Stimulated activated CD4-positive, alpha-beta T cell treated with anti-CD3 and anti-CD28 coated beads, Interleukin-1b, Interleukin-23, amount 100 ng/mL, for 1 hour (primary cell): ENCODE measurements at places on chromosomes 3 and 15.

DNA sequence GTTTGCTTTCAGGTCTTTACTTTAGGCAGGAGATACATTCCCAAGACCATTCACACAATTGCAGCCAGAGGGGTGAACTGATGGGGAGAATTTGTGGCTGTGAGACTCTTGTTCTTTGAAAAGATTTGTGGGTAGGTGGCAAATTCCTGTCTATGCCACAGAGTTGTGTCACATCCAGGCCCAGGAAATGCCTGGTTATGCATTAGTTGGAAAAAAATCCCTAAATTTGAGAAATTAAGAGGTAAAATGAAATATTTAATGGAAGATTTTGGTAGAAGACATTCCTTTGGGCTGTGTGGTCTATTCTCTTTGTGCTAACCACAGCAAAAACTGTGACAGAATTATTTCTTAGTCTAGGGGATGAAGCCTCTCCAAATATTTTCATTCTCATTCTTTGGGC, 28.8 kb downstream of the SAMMSON start:
- no peak for DNase-seq

GRCh38 chr3:184261854-184262763, 756 bp upstream of the CAMK2N2 start:
- no peak for DNase-seq

DNA sequence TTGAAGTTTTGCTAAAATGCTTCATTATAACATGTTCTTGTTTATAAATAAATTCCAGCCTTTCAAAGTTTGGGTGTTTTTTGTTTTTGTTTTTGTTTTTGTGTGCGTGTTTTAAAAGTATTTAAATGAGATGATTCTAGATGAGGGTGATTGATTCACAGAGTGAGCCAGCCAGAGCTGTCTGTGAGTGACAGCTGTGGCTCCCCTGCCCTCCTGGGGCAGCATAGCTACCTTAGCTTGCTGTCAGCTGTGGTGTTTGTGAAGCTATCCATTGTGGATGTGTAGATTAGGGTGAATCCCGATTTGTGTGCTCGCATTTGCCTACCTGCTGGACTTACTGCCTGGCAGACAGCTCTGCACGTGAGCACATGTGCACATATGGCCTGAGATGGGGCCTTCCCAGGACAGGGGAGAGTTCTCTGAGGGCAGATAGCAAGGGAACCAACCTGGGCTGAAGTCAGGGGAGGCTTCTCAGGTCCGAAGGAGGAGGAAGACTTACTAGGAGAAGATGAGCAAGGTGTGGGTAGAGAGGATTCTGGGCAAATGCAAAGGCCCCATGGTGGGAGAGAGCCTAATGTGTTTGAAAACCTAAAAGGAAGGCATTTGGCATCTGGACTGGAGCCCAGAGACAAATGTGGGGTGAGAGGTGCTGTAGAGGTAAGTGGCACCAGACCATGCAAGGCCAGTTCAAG, 124.2 kb downstream of the EEFSEC start:
- no peak for DNase-seq

DNA sequence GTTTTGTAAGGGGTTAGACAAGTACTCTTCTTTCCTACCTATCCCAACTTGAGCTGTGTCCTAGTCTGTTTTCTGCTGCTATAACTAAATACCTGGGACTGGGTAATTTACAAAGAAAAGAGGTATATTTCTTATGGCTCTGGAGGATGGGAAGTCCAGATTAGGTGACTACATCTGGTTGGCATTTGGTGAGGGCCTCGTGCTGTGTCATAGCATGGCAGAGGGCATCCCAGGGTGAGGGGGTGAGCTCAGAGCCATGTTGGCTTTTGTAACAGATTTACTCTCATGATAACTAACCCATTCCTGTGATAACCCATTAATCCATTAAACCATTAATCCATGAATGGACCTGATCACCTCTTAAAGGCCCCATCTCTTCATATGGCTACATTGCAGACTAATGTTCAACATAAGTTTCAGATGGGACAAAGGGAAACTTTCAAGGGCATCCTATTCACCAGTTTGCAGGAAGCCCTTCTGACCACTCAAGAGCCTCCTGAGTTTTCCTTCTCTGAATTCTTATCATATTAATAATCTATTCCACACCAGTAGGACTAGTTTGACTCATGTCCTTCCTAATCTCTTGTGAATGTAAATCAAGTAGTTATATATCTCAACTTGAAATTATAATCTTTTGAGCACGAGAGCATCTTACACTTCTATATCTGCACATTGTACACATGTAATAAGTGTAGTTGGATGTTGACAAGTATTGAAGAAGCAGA, 185.7 kb upstream of the ZPLD1 start:
- no peak for DNase-seq

- no peak for DNase-seq
Observed at GRCh38 chr15:92643849-92644815, 11.4 kb downstream of the FAM174B start.

GRCh38 chr3:46110701-46111493, 83.6 kb upstream of the XCR1 start:
- no peak for DNase-seq

DNA sequence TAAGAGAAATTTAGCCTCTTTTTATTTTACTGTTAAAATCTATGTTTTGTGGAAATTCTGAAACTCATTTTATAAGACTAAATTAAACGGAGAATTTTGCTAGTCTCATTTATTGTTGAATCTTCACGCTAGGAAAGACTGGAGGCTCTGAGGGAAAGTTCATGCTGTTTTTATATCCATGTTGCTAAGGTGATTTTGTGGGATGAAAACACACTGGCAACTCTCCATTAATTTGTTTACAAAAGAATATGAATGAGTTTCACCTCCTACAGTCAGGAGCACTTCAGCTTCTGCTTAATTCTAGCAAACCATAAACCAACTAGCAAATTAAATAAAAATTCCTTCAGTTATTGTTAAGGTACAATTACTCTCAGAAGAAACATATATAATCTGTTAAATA, 195.4 kb downstream of the RAP2B start:
- DNase-seq, result no peak

GRCh38 chr15:91302588-91303439, 202.8 kb downstream of the SV2B start:
- DNase-seq, result no peak

- DNase-seq, result no peak
Observed at GRCh38 chr15:98422130-98422478, 226.2 kb upstream of the IGF1R start.

GRCh38 chr15:87145696-87146095, 1066.0 kb downstream of the AGBL1 start:
- DNase-seq, result no peak

DNA sequence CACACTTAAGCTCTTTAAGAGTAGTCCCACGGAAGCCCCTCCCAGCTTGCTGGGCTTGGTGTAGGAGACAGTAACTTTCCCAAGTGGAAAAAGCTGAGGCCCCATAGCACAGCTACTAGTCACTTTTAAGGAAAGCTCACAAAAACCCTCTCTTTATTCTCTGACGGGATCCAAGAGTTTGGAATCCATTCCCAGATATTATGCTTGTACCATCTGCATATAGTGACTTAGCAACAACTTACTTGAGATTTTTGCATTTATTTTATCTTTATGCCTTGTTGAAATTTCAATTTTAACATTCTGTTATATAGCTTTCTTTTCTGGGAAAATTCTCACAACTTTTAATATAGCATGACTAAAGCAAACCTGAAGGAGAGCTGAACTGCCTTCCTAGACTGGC, 19.5 kb downstream of the GPR15 start:
- DNase-seq, result no peak

GRCh38 chr3:153595186-153595815, 433.3 kb downstream of the RAP2B start:
- no peak for DNase-seq

DNA sequence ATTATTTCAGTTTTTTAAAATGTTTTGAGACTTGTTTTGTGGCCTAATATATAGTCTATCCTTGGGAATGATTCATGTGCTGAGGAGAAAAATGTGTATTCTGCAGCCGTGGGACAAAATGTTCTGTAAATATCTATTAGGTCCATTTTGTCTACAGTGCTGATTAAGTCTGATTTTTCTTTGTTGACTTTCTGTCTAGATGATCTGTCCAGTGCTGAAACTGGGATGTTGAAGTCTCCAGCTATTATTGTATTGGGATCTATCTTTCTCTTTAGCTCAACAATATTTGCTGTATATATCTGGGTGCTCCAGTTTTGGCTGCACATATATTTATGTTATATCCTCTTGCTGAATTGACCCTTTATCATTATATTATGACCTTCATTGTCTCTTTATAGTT, 85.2 kb downstream of the UBE2E2 start:
- no peak for DNase-seq

DNA sequence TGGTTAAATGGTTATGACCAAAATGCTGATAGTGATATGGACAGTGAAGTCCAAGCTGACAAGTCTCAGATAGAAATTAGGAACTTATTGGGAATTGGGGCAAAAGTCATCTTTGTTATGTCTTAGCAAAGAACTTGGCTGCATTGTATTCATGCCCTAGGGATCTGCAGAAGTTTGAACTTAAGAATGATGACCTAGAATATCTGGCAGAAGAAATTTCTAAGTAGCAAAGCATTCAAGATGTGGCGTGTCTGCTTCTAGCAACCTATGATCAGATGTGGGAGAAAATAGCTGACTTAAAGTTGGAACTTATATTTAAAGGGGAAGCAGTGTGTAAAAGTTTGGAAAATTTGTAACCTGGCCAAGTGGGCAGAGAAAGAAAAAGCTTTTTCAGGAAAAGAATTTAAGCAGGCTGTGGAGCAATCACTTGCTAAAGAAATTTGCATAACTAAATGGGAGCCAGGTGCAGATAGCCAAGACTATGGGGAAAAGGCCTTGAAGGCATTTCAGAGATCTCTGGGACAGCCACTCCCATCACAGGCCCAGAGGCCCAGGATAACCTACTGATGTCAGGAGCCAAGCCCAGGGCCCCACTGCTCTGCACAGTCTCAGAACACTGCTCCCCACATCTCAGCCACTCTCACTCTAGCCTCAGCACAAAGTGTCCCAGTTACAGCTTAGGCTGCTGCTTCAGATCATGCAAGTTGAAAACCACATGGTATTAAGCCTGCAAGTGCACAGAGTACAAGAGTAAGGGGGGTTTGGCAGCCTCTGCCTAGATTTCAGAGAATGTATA, 147.8 kb upstream of the TGFBR2 start:
- no peak for DNase-seq

DNA sequence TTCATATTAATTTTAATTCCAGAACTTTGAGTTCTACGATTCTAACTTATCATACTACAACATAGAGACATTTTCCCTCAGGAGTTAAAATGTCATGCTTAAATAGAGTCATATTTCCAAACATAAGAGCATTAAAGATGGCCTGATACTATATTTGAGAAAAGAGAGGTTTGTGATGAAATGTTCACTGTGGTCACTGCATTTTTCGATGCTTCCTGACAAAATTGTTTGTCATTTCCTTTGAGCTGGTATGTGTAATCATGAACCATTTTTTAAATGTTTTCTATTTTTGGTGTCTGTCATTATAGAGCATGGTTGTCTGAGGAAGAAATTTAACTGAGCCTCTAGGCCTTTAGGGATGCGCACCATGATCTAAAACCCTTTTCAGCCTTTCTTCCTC, 721.4 kb upstream of the NR2F2 start:
- no peak for DNase-seq

GRCh38 chr3:14234251-14235002, 55.8 kb downstream of the LSM3 start:
- no peak for DNase-seq

GRCh38 chr3:11371747-11372146, 99.5 kb downstream of the ATG7 start:
- DNase-seq, result no peak

DNA sequence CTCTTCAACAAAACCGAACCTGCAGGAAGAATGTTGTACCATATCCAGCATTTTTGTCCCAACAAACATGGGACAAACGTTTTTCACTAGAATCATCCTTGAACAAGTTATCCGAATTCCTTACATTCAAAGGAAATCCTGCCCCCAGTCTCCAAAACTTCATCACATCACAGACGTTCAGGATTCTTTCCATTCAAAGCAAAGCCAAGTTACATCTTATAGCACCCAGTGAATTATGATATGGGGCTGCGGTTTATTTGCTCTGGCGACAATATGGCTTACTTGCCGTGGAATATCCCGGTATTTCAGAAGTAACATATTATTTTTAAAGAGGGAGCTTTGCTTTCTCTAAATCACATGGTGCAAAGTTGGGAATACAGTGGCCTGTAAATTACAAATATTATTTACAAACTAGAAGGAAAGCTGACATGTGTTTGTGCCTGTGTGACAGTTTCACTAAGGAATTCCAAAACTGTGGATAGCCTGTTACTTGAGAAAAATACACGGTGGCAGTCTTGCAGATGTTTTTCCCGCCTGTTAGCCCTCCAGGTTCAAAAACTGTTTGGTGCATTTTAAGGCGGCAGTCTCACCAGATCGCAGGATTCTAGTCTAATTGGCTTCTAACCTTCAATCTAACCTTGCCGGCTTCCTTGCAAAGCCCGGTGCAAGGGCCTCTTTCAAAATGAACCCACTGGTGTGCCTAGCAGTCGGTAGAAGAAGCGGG, 736 bp upstream of the MBNL1 start:
- no peak for DNase-seq

GRCh38 chr3:145159640-145160039, 1001.3 kb downstream of the PLOD2 start:
- no peak for DNase-seq

DNA sequence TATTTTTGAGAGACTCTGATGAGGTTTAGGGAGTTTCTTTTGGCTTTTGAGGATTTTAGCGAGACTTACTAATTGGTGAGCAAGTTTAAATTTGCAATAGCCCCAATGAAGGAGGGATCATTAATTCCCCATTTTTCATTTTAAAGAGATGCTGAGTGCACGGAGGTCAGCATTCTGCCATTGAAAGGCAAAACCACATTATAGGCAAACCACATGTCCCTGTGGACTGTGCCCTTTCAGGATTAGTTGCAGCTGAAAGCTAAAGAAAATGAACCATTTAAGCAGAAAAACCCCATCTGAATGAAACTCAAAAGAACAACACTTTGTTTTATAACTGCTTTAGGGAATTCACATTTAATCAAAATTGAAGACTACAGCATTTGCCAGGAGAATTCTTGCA, 246.5 kb downstream of the PDZRN3 start:
- no peak for DNase-seq

GRCh38 chr15:74040109-74040850, 42.1 kb downstream of the GOLGA6A start:
- no peak for DNase-seq

DNA sequence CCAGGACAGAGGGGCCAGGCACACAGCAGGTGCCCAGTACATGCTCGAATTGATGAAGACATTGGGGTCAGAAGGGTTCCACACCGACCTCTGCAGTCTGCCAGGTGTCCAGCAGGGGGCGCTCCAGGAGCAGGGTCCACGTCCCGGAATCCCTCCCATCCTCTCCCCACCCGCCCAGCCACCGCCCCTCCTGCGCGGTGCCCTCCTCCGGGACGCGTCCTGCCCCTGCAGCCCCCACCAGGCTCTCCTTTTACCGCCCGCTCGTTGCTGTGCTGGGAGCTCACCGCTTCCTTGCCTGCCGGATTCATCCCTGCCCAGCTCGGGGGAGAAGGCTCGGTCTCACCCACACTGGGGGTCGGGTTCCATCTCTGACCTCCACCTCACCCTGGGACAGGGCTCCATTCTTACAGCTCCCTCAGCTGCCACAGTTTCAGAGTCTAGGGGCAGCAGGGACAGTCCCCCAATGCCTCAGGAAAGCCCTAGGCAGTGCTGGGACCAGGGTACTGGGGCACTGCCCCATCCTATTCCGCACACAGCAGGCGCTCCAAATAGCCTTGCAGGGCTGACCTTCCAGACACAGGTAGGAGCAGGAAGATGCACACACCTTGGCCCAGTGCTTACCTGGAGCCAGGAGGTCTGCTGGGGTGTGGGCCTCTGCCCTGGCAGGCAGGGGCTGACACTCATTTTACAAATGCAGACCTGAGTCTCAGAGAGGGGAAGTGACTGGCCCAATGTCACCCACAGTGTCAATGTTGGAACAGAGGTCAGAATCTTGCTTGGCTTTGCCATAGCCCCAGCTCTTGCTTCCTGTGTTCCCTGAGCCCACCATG, 31.0 kb downstream of the GRIP2 start:
- peak; percentile 67 for DNase-seq
